Activated CD4-positive, alpha-beta T cell treated with anti-CD3 and anti-CD28 coated beads for 48 hours (primary cell): ENCODE measurements at places on chromosomes 7 and 10.

DNA sequence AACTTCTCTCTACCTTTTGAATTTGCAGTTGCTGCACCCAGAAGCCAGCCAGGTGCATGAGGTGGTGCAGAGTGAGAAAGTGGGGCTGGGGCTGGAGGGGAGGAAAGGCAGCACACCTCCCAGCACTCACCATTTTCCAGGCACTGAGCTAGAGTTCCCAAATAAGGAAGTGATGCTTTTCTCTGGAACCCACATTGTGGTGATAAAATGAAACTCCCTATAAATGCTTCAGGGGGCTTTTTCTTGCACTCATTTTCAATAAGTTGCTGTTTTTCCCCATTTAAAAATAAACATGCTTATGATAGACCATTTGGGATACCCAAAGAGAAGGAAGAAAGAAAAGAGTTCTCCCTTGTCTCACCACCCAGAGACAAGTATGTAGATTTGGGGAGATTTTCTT is 42.8 kb upstream of the TNS3 start:
- DNase-seq, result no peak

- no peak for DNase-seq
These were observed 26.2 kb downstream of the KAZALD1 start for GRCh38 chr10:101087965-101088364.

DNA sequence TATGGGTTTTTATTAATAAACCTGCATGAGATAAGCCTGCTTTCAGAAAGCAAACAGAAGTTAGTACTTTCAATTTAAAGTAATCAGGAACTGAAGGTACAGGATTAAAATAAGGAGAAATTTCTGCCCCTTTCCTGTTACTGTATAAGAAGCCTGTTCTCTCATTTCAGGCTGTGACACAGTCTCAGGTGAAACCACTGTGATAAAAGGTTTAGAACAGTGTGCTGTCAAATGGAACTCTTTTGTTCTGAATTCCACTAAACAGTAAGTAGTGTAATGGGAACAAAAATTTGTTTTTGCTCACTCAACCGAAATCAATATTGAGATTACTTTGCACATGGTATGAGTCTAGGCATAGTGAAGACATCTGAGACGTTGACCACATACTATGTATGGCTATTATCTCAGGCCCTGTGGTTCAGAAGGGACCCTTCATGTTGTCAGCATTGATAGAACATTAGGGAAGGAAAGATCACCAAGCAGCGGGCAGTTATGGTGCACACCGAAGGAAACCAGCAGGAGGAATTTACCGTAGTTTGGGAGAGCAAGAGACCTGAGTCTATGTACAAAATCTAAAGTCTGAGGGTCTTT is 14.9 kb downstream of the HEPACAM2 start:
- DNase-seq, result no peak

DNA sequence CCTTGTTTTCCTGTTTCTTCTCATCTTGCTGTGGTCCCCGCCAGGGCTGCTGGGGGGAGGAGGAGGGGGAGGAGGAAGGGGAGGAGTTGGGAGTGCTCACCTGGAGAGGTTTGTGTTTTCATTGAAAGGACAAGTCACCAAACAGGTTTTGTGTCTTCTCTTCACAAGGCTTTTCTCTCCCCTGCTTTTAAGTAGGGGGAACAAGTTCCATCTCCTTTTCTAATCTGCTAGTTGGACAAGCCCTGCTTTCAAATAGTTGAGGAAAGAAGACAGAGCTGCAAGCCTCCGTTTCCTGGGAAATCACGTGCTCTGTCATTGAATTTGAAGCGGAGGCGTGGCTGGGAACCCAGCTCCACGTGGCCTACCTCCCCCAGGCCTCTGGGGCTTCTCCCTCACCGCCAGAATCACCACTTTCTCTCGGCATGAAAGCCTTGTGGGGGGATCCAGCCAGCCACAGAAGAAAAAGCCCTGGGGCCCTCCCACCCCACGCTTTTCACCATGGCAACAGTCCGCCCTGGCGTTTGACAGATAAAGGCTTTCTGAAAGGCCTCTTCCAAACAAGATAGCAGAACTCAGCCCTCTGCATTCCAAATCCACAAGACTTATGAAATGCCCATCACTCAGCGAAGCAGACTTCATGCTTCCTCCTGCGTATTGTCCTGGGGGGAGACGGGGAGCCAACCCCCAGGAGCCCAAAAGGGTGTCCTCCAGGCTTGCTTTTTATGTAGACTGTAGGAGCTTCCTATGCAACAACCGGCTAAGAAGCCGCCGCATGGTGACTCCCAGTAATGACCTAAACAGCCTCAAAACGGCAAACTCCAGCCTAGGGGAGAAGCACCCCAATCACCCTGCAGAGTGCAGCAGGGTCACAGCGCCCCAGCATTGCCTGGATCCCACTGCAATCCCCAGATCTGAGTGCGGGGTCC is 51.7 kb downstream of the PROSER2 start:
- peak; percentile 61 for DNase-seq

DNA sequence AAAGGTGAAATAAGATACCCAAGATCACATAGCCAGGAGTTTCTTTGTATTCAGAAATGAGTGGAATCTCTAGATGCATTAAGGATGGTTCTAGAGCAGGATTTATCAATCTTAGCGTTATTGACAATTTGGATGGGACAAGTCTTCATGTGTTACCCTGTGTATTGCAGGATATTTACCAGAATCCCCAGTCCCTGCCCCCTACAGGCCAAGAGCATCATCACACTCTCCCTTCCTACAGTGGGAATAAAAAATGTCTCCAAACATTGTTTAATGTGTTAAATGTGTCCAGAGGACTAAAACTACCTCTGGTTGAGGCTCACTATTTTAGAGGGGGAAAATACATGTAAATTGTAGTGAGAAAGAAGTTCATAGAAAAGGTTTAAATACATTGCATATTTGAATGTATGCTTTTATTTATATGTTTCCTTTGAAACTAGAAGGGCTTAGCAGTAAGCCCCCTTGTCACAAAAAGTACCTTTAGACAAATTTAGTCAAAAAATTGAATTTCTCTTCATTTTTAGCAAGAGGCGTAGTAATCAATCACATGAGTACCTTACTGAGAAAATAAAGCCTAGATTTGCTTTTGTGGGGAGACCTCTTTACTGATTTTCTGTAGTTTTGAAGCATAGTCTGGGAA is 141.2 kb downstream of the MLLT10 start:
- peak; percentile 49 for DNase-seq

- peak; percentile 52 for DNase-seq
These were observed 55.2 kb upstream of the GSDME start for GRCh38 chr7:24812305-24812945.

DNA sequence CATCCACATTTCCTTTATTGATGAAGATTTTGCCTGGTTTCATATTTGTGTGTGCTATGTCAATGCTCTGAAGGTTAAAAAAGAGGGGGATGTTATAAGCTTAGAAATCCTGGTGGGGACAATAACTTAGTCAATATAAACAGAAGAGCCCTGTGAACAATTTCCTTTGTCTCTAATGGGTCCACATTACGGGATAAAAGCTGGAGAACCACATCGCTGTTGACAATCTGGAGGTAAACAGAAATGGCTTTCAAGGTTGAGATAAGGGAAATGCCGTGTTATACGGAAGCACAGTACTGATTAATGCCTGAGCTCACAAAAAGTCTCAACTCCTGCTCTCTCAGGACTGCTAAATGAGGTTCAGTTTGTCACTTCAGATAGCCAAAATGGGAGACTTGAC is 16.8 kb downstream of the ASAH2 start:
- DNase-seq, result no peak

DNA sequence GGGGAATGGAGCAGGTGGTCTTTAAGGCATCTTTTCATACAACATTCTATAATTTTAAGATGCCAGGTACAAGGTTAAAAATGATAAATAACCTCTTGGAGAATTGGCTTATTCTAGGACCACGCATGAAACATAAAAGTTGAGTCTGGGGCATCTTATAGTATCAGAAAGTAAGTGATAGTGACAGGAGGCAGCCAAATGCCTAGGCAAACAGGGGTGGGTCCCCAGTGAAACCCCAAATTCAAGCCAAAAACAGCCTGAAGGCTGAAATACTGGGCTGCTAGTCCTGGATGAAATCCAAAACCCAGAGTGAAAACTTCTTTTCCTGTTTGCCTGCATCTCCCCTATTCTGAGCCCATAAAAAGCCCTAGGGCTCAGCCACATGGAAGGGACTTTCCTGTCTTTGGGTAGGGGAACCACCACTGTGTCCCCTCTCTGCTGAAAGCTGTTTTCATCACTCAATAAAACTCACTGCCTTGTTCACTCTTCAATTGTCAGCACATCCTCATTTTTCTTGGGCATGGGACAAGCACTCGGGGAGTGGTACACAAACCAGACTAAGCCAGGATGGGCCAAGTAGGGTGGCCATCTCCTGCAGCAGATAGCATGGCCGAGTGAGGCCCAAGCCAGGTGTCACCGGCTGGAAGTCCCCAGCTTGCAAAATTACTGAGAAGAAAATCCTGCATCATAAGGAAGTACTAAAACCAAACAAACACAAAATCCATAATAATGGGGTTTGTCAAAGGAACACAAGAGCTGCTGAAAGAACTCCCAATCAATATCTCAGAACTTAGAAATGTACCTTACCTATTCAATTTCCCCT is 241.6 kb upstream of the GALNT17 start:
- DNase-seq, result no peak

DNA sequence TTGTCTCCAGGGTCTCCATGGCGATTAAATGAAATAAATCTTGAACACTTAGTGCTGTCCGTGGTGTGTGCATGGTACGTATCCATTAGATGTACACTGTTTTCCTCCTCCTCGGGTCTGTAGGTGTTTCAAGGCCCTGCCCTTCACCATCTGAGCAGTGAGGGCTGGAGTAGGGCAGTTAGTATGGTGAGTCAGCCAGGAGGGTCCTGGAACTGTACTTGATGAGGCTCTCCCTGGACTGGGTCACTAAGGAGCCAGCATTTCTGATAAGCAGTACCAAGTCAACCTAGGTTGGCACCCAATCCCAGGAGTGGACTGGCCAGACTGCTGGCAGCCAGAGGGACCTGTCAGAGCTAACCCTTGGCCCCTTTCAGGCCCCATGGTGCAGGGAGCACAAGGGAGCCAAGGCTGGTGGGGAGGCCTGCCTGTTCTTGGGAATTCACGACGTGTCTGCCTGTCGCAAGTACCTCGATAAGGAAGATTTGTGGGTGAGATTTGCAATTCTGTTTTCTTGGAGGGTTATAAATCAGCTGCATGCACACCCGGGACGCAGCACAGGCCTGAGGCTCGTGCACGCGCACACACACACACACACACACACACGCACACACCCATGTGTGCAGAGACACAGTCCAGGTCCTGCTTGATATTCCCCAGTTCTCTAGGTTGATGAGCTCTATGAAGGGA is 114.2 kb downstream of the ZMIZ1 start:
- no peak for DNase-seq

- no peak for DNase-seq
These were observed 14.5 kb downstream of the ABCC2 start for GRCh38 chr10:99796928-99797327.

- DNase-seq, result peak; percentile 50
These were observed 23.5 kb upstream of the ORC5 start for GRCh38 chr7:104231054-104232046.

- DNase-seq, result no peak
These were observed 66.0 kb downstream of the PTPRE start for GRCh38 chr10:127972751-127973357.

- DNase-seq, result no peak
These were observed 17.2 kb upstream of the GIMAP8 start for GRCh38 chr7:150432915-150433892.

DNA sequence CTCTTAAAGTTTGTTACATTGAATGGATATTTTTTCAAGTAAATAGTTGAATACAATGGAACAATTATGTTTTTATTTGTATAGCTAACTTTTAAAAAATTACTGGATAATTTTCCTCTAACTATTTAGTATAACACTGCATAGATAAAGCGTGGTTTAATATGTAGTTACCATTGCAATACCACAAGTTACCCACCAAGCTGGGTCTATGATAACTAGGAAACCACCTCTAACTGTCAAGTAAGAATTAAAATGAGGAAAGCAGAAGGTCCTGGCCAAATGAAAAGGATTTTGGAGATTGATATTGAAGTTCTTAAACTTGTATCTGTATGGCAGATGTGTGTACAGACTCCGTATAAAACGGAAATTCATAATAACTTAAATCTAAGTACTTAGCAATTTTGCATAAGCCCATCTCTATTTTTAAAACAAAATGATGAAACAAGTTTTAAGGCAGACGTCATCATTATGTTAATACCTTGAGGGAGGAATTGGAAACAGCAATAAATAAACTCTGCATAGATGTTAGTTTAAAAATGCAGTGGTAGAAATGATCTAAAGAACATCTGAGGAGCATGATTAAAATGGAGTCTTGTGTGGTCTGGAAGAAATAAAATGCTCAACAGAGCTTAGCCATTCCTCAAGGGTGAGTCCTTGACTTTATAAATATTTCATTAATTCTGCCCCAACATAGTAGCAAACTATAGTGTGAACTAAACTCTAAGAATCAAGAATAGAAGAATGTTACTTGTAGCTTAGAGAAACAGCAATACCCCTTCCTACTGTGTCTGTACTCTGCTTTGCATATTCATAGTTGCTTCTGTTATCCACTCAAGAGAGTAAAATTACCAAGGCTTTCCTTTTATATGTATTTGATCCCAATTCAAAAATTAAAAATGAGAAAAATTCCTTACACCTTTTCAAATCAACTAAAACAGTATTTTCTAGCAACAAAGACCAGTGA is 206.4 kb upstream of the FERD3L start:
- no peak for DNase-seq

- DNase-seq, result no peak
These were observed 106.1 kb upstream of the BTBD16 start for GRCh38 chr10:122164815-122165483.

DNA sequence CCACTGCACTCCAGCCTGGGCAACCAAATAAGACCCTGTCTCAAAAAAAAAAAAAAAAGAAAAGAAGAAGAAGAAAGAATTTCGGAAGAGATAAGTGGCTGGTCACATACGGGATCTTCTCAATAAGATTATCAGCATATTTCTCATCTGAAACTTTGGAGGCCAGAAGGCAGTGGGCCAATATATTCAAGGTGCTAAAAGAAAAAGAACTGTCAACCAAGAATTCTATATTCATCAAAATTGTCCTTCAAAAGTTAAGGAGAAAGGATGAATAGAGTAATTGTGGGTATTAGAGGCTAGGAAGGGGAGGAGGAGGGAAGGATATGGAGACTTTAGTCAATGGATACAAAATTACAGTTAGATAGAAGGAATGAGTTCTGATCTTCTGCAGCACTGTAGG is 43.9 kb upstream of the NANOS1 start:
- no peak for DNase-seq

DNA sequence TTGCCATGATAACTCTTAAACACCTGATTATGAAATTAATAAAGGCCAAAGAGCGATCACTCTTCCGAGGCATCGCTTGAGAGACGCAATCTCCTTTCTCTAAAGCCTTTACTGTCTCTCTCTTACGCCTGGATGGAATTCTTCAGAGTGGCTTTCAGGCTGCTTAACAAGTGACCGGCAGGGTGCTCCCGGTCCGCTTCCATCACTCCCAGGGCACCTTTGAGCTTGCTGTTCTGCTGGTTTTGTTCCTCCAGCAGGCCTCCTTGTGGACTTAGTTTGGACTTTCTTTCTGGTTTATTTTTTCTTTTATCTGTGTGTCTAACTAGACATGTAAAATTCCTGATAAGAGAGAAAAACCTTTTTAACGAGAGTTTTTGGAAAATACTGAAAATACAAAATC is 60.9 kb downstream of the MRPL32 start:
- DNase-seq, result no peak
